ENCODE measurements at places on chromosomes 11 and 22. TPM values are rescaled to one million over a fixed set of nuclear protein-coding genes. Genes with fewer than 3 reads are reported as not detected.

Gene CREB3L1
- 28.4 TPM for total RNA-seq

Gene FXYD6
- 8.0 TPM for total RNA-seq

- H3K36me3 ChIP-seq = no peaks in the 10 kb centered on the region
- H3K27me3 ChIP-seq = no peaks in the 10 kb centered on the region
- no peak for DNase-seq
- no peak overlapping the region for H3K4me3 ChIP-seq
- no peak overlapping the region for H3K27ac ChIP-seq
Measured at GRCh38 chr22:46462726-46463371, 74.6 kb downstream of the CELSR1 start.

DNA sequence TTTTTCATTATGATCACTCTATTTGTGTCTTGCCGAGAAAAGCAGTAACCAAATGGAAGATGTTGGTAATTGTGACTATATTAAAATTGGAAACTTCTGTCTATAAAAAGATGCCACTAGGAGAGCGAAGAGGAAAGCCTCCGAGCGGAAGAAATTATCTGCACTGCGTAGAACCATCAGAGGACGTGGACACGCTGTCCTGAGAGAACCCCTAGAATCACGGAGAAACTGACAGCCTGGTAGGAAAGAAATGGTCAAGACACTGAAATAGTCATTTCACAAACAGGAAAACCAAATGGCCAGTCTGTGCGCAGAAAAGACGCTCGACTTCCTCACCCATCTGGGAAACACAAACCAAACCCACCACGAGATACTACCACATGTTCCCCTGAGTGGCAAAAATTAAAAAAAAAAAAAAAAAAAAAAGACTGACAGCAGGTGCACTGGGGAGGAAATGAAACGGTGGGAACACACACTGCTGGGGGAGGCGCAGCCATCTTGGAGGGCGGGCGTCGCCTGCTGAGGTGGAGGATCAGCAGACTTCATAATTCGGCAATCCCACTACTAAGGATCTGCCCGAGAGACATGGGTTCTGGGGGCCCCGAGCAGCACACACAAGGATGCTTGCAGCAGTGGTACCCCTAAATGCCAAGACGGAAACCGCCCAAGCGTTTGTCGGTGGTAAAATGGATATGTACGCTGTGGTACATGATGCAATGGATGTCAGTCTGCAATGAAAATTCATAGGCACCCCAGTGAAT, 21.3 kb downstream of the IFITM10 start:
- no peaks in the 10 kb centered on the region for H3K4me1 ChIP-seq
- no peak overlapping the region for H3K27ac ChIP-seq
- H3K4me3 ChIP-seq = no peak overlapping the region
- peaks cover 6% of the 10 kb centered on the region for H3K27me3 ChIP-seq
- no peaks in the 10 kb centered on the region for H3K36me3 ChIP-seq

Gene KCNC1
- not detected for total RNA-seq

Measured in fibroblast of lung (primary cell).